Activated T-helper 1 cell treated with anti-CD3 and anti-CD28 coated beads, Interleukin-12 subunit alpha, Interleukin-12 subunit beta, Interleukin-2, Interleukin-4 antibody, amounts not matched to agents 30 ng/mL and 10 ng/mL and 1 ng/mL, durations not matched to agents 14 hours and 24 hours and 36 hours (primary cell): ENCODE measurements at places on chromosomes 13 and 19. TPM values are rescaled to one million over a fixed set of nuclear protein-coding genes. Genes with fewer than 3 reads are reported as not detected.

DNA sequence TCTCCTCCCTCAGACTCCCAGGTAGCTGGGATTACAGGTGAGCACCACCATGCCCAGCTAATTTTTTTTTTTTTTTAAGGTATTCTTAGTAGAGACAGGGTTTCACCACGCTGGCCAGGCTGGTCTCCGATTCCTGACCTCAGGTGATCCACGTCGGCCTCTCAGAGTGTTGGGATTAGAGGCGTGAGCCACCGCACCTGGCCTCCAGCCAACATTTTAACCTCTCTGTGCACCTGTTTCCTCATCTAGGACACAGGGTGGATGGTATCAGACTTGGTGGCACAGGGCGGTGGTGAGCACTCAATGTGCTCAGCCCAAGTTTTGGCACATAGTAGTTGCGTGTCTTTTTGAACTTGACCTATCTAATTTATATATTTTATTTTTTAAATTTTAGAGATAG lies 12.5 kb downstream of the APBA3 start:
- no peak for DNase-seq

- DNase-seq, result no peak
These were observed 524 bp downstream of the RUBCNL start for GRCh38 chr13:46386392-46387063.

GRCh38 chr13:60148918-60149317 lies 14.8 kb downstream of the DIAPH3 start:
- DNase-seq, result no peak

GRCh38 chr13:80345771-80346510 lies 5.0 kb upstream of the SPRY2 start:
- DNase-seq, result no peak

- DNase-seq, result no peak
These were observed 106.4 kb downstream of the ZNF486 start for GRCh38 chr19:20273376-20273775.

GRCh38 chr13:80955501-80955900 lies 614.6 kb upstream of the SPRY2 start:
- DNase-seq, result no peak

DNA sequence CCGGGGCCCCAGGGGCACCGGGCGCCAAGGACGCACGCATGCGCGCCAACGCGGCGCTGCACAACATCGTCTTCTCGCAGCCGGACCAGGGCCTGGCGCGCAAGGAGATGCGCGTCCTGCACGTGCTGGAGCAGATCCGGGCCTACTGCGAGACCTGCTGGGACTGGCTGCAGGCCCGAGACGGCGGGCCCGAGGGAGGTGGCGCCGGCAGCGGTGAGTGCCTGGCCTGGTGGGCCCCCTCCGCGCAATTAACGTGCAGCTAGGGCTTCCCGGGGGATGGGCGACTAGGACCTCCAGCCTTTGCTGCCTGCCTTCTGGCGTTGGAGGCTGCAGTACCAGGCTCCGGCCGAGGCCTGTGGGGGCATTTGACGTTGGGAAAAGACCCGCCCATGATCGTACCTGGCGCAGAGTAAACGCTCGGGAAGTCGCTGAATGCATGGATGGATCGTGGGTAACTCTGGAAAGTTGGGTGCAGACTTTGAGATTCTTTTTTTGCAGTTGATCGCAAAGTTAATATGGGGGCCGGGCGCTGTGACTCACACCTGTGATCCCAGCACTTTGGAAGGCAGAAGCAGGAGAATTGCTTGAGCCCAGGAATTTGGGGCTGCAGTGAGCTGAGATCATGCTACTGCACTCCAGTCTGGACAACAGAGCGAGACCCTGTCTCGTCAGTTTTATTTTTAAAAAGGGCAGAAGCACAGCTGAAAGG lies 7.3 kb downstream of the APC2 start:
- DNase-seq, result no peak

DNA sequence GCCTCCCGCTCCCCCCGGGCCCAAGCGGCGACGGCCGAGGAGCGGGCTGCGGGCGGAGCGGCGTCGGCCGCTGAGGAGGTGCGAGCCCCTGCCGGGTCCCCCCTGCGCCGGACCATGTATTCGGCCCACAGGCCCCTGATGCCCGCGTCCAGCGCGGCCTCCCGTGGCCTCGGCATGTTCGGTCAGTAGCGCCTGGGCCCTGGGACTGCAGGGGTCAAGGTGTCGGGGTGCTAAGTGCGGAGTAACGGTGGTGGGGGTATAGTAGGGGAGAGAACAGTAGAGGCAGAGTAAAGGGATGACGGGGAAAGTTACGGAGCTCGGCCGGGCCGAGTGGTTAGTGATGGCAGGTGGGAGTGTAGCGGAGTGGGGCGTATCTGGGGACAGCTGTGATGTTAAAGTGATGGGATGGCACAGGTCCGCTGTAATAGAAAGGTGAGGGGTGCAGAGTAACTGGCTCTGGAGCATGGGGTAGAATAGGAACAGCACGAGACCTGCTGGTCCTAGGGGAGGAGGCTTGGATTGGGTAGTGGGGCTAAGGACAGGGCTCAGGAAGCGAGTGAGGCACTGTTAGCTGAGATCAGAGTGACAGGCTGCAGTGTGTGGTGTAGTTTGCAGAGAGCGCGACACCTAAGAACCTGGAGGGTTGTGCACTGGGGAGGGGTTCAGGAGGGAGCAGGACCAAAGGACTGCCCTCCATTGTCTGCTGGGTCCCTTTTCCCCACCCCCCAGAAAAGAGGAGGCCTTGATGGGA lies 15.7 kb downstream of the CIC start:
- DNase-seq, result no peak

- DNase-seq, result no peak
These were observed 36.2 kb downstream of the SUCLA2 start for GRCh38 chr13:47964863-47965262.

DNA sequence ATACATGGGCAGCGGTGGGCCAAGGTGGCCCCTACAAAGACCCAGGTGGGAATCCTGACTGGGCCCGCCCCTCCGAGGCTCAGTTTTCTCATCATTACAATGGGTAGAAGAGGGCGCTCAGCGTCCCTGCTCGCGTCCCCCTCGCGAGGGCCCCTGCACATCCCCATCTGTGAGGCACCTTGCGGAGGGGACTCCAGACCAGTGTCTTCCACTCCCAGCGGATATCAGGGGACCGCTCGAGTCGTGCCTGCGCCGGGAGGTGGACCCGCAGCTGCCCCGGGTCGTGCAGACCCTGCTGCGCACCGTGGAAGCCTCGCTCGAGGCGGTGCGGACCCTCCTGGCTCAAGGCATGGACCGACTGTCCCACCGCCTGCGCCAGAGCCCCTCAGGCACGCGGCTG lies 15.3 kb upstream of the COLGALT1 start:
- no peak for DNase-seq

DNA sequence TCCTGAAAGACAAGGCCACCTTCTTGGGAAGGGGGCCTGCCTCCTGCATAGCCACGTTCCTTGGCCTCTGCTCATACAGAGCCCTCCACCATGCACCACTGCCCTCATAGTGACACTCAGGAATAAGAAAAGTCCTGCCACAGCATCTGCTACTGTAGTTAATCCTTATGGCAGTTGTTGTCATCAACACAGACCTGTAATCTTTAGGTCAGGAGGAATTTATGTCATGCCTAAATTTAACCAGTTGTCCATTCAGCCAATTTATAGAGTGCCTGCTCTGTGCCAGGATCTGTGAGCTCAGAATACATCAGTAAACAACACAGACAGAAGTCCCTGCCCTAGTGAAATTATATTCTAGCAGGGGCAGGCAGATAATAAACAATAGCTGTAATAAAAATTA lies 44.4 kb downstream of the FAM124A start:
- DNase-seq, result no peak

- peak; percentile 11 for DNase-seq
These were observed 1.1 kb downstream of the ZNF850 start for GRCh38 chr19:36771261-36772231.

GRCh38 chr19:40174092-40174491 lies 17.1 kb upstream of the MAP3K10 start:
- no peak for DNase-seq

- DNase-seq, result no peak
These were observed 87.6 kb downstream of the ARHGEF7 start for GRCh38 chr13:111202745-111203144.

- DNase-seq, result no peak
These were observed 13.1 kb upstream of the ZNF888 start for GRCh38 chr19:52936151-52936953.

GRCh38 chr13:107475753-107476453 lies 739.4 kb downstream of the LIG4 start:
- DNase-seq, result no peak

- DNase-seq, result no peak
These were observed 61.2 kb downstream of the WASF3 start for GRCh38 chr13:26618726-26619125.

GRCh38 chr13:93325303-93326233 lies 99.0 kb downstream of the GPC6 start:
- DNase-seq, result no peak

- no peak for DNase-seq
These were observed 240.2 kb downstream of the LHFPL6 start for GRCh38 chr13:39362652-39363381.

DNA sequence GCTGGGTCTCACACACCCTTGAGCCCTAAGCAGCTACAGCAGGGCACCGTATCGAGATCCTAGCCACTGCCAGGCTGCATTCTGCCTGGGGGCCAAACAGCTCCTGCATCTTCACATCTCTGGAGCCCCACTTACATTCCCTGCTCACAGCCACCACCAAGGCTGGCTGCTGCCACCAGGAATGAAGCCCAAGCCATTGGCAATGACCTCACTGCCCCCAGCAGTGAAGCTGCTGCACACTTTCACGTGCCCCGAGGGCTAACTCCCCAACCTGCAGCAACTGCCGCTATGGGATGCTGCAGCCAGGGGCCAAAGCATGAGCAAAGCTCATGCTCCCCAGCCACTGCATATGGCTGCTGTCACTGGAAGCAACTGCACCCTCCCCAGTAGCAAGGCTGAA lies 42.0 kb downstream of the F2RL3 start:
- DNase-seq, result no peak

DNA sequence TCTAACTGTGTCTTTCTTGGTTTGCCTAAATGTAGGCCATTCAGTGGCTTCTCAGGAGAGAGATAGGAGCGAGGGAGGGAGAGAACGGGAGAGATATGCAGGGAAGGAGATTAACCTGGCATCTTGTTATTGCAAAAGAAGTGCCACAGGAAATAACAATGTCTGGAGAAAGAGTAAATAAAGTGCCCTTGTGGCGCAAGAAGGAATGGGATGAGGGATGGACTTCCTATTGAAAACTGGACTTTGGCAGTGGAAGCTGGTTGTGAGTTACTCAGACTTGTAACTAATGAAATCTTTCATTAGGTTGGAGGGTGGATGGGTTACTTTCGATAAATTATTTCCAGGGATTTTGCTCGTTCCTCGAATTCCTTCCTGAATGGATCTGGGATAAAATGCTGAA lies 136.1 kb downstream of the LACC1 start:
- no peak for DNase-seq

DNA sequence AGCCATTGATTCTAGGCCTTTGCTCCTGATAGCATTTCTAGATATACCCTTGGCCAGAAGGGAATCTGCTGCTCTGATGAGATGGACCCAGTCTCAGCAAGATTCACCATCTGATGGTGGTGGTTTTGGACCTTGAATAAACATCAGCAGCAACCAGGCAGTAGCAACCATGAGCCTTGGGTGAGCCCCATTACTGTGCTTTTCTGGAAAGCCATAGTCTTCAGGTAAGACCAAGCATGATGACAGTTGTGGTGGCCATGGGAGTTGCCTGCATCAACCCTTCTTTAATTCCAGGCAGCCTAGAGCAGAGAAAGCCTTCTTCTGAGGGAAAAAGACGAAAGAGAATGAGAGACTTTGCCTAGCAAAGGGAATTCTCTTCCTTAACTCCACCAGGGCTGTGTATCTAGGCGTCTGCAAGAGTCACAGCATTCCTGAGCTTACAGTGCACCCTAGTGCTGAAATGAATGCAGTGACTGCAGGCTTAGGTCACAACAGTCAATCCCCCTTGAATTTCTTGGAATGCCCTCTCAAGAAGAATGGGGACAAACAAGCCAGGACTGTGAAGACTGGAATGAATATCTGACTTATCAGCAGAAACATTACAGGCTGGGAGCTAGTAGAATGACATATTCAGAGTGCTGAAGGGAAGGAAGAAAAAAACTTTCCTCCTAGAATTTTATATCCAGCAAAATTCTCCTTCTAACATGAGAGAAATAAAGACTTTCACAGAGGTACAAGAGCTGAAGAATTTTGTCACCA lies 942.4 kb upstream of the PCDH20 start:
- DNase-seq, result no peak

DNA sequence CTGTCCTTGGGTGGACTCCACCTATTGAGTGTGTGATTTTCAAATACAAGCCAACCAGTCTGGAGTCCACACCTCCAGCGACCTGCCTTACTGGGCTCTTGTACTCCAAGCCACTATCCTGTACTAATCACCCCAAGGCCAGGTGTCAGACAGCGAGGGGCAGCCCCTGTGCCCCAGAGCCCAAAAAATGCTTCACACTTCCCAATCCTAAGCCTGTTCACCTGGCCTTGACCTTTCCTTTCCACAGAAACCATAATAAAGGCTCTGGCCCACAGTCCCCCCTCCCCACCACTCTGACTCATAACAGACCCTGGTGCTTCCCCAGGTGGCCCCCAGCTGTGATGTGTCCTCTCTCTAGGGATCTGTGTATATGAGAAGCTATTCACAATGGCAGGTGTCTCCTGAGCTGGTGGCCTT lies 3.9 kb downstream of the CD209 start:
- no peak for DNase-seq

- no peak for DNase-seq
These were observed 3.7 kb upstream of the C2CD4C start for GRCh38 chr19:412356-413355.

DNA sequence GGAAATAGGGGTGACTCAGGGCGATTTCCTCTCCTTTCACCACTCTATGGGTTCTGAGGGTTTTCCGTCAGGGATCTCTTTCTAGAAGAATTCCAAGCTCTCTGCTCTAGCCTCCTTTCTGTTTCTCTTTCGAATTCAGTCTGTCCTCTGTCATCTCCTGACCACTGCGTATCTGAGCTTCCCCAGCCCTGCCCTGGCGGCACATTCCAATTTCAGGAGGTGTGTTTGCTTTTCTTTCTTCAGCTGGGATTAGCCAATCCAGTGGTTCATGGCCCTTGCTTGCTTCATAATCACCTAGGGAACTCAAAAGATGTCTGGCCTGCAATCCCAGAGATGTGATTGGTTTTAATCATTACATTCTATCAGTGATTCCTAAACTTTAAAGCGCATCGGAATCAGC lies 9.4 kb downstream of the IFNL2 start:
- no peak for DNase-seq

DNA sequence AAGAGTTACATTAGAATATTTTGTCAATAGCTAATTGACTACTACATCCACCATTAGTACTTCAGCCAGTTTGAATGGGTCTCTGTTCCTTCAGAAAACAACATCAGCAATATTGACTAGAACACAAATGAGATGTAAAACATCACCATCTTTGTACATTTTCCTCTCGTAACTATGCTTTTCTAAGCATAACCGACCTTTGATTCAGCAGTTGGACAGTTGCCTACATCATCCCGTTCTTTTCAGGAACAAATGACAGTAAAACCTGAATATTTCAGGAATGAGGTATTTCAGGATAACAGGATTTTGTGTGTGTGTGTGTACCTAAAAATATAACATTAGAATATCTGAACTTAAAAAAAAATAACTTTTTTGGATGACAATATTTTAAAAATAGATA lies 60.9 kb downstream of the STARD13 start:
- no peak for DNase-seq

GRCh38 chr19:12194827-12195731 lies 32.2 kb downstream of the ZNF136 start:
- DNase-seq, result no peak

The B3GNT8 gene
- total RNA-seq, result 0.44 and 0.99 TPM in 2 replicates

The IRGC gene
- not detected in 2 replicates for total RNA-seq

The NAPSA gene
- total RNA-seq, result 15.8 and 16.4 TPM in 2 replicates

The PRR19 gene
- 1.0 and 1.4 TPM in 2 replicates for total RNA-seq

The PABPC3 gene
- total RNA-seq, result 0.34 TPM in 2 replicates

The ZNF420 gene
- 5.9 and 9.1 TPM in 2 replicates for total RNA-seq

The GRIK5 gene
- 3.9 TPM in 2 replicates for total RNA-seq
